Naive thymus-derived CD4-positive, alpha-beta T cell (primary cell): ENCODE measurements at places on chromosomes 1 and 21.
A peak's percentile ranks its signal among the peaks of the same experiment; 100 is the strongest.

- DNase-seq: no peak
These were observed 8.0 kb upstream of the JAK1 start for GRCh38 chr1:64974288-64974825.

- DNase-seq: no peak
These were observed 136.5 kb upstream of the POU3F1 start for GRCh38 chr1:38183096-38183495.

DNA sequence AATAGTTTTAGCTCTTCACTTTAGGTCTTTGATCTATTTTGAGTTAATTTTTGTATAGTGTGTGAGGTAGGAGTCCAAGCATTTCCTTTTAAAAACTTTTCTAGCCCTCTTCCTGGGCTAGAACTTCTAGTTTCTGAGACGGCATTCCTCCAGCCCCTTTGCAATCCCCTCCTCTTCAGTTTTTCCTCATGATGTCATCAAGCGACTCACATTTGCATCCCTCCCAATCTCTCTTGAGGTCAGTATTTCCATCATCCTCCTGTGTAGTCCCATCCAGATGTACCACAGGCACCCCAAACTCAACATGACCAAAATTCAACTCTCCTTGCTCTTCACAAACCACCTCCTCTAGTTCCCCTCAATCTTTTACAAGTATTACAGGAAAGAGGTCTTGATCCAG, 10.7 kb downstream of the HMGN2 start:
- no peak for DNase-seq

GRCh38 chr1:234222561-234223280, 150.5 kb upstream of the COA6 start:
- DNase-seq: no peak

DNA sequence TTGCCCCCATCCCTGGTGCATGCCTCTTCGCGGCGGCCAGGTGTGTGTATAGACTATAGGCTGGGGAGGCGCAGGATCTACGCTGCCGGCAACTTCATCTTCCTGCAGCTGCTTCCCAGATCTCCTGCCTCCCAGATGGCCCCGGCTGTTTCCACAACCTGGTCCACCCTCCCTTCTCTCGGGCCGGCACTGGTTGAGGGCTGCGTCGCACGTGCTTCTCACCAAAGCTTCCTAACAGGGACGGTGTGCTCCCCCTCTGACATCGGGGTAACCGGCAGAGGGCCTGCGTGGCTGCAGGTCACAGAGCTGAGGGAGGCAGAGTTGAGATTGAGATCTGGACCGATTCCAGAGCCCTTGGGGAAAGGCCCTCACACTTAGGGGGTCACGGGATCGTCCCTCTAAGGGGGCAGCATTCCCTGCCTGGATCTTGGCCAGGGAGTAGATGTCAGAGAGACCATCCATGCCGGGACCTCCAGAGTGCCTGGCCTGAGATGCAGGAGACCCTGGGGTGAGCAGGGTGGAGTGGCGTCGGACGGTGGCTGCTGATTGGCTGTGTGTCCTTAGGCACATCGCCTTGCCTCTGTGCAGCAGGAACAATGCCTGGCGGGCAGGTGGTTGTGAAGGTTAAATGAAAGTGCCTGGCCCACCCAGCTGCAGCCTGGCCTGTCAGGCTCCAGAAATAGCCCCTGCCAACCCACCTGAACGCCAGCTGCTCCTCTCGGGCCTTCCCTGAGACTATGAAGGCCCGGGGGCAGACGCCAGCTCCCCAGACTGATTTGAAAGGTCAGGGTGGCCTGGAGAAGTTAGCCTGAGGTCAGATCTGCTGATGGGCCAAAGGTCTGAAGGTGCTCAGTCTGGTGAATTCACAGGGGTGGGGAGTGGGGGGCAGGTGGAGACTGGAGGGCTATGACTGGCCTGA, 6.1 kb upstream of the MASP2 start:
- no peak for DNase-seq

GRCh38 chr1:7615138-7615537, 156.0 kb upstream of the VAMP3 start:
- no peak for DNase-seq

GRCh38 chr21:36060159-36060921, at the start of gene SETD4:
SETD4 (minus strand) TSS chr21:36060526; CDS start chr21:36058888, 1,638 bp downstream.
- DNase-seq: peak; percentile 91

- DNase-seq: no peak
These were observed 104.2 kb upstream of the BARHL2 start for GRCh38 chr1:90821152-90821787.

DNA sequence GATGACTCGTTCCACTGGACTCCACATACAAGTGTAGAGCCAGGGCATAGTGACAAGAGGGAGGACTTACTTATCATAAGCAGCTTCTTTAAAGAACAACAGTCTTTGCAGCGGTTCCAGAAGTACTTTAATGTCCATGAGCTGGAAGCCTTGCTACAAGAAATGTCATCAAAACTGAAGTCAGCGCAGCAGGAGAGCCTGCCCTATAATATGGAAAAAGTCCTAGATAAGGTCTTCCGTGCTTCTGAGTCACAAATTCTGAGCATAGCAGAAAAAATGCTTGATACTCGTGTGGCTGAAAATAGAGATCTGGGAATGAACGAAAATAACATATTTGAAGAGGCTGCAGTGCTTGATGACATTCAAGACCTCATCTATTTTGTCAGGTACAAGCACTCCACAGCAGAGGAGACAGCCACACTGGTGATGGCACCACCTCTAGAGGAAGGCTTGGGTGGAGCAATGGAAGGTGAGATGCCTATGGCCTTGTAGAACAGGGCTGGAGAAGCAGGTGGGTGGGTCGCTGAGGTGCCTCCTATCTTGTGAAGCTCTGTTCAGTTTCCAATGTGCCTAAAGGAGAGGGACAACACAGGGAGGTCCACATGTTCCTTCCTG, 12.1 kb downstream of the MIA3 start:
- no peak for DNase-seq

DNA sequence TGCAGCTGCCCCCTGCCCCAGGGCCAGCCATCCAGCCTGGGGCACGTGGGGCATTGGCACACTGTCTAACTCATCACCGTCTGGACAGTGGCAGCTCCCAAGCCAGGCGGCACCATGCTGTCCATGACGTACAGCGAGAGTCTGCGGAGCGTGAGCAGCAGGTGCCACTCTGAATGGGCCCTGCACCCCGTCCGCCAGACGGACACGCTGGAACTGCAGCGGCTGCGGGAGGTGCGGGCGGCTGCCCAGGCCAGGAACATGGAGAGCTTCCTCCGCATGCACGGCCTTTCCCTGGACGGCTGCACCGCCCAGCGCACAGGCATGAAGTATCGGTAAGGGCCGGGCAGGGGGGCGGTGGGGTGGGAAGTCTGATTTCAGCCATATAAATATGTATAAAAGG, 5.7 kb downstream of the KCNAB2 start:
- no peak for DNase-seq

DNA sequence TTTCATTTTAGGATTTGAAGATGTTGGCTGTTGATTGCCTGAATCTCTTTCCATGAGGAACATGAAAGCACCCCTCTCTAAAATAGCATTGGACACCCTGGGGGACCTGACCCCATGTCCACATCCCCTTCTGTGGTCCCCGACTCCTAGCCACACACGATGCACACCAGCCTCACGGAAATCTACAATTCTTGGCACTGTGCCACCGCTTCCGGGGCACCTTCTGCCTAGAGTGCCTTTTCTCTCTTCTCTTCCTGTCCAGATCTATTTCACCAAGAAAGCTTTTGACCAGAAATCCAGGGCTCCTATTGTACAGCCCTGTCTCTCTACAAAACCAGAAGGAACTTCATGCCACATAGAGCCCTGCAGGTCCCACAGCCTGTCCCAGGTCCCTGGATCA, 50.3 kb downstream of the MYSM1 start:
- peak; percentile 10 for DNase-seq

DNA sequence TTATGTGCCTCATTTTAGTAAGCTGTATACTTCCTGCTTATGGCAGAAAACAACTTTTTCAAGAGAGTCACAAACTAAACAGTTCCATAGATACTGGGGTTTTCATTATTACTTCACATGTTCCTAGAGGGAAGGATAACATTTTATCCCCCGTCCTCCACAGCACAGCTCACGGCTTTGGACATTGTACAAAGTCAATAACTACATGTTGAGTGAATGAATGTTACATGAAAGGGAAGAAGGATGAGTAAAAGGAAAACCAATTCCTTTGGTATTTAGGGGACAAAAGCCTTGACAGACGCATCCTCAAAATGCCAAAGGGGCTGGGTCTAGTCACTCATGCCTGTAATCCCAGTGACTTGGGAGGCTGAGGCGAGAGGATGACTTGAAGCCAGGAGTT, 14.8 kb downstream of the PI4KB start:
- no peak for DNase-seq

DNA sequence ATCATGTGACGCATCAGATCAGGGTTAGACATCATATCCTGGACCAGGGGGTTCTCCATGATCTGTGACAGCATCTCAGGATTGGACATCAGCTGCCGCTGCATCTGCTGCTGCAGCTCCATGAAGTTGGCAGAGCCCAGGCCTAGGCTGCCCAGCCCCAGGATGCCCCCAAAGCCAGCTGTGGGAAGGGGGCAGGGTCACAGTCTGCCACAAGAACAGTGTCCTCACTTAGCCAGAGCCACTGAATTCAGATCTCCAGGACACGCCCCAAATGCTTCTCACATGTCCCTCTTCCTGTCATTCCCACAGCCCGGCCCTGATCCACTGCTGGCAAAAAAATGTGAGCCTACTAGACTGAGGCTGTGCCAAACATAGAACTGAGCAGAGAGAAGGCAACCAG, 3.2 kb downstream of the UBQLN4 start:
- DNase-seq: no peak

DNA sequence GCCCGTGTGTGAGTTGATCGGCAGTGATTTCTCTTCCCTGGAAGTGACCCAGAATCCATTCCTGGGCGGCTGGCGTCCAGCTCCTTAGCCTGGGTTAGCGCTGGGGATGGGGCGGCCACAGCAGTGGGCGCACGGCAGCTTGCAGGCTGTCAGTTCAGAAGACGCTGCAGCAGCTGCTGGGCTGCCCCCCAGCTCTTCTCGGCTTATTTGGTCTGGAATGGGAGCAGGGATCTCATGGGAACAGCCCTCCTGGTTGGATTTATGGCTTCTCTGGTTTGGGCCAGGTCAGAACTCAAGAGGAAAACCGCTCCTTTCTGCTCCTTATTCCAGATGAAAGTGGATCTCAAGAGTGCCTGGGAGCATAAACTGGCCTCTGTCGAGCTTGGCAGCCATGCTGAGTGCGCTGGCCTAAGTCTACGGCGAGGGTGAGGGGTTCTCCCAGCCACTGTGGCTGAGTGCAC, 148.2 kb downstream of the PRDM16 start:
- DNase-seq: no peak

DNA sequence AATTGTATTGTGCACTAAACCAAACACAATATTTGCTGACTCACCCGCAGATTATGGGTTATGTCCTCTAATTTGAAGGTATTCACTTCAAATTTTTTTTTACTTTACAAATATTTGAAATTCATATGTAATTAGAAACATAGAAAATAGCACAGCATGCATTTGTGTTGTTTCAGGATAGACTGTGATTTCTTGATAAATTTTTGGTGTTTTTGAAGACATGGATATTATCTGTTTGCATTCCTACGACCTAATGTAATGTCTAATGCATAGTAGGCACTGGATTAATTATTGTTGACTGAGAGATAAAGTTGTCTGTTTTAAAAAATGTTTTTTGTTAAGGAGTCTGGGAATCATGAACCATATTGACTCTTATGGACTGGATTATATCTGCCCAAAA, 850.2 kb downstream of the BRINP3 start:
- no peak for DNase-seq

DNA sequence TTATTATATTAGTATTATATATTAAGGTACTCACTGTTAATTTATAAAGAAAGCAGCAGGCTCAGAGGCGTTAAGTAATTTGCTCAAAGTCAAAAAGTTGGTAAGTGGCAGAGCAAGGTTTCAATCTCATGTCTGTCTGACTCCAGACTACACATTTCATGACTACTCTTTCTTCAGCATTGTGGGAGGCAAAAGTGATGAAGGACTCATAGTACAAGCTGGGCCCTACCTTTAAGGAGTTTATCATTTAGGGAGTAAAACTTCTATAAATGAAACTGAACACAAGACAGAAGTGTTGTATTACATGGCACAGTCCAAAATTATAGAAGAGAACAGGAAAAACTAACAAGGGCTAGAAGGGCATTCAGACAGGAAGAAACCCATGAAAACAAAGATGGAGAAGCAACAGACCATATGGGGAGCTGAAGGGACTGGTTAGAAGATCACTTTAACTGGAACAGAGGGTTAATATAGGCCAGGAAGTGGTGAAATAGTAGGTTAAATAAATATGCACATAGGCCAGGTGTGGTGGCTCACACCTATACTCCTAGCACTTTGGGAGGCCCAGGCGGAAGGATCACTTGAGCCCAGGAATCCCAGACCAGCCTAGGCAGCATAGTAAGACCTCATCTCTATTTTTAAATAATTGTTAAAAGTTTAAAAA, 11.5 kb downstream of the SORT1 start:
- no peak for DNase-seq

- no peak for DNase-seq
These were observed 49.0 kb upstream of the ASB17 start for GRCh38 chr1:75980972-75981897.

GRCh38 chr1:52836035-52836434, 6.5 kb upstream of the ZYG11A start:
- DNase-seq: no peak

GRCh38 chr1:202319381-202320080, 22.2 kb downstream of the UBE2T start:
- DNase-seq: no peak

DNA sequence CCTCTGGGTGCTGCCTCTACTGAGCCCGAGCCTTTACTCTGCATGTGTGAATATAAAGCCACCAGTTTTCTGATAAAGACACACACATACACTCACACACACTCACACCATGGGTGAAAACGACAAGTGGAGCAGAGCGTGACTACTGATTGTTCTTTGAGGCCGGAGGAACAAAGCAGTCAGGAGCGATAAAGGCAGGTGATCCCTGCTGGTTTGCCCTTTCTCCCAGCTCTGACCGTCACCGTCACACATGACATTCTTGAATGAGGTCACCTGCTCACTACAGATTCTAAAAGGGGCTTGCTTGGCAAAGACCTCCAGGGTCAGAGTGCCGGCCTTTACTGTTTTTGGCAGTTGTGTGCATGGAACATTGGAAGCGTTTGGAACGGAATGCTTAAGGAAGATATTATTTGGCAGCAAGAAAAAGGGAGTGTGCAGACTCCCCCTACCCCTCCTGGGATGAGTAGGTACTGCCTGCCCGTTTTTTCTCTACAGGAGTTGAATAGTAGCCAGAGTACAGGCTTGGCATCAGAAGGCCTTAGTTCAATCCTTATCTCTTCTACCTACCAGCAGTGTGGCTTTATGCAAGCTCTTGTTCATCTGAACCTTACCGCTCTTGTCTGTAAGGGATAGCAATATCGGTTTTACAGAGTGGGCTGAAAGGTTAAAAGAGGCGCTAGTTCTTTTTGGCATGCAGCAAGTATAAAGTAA, 79.7 kb downstream of the PBX1 start:
- DNase-seq: no peak

DNA sequence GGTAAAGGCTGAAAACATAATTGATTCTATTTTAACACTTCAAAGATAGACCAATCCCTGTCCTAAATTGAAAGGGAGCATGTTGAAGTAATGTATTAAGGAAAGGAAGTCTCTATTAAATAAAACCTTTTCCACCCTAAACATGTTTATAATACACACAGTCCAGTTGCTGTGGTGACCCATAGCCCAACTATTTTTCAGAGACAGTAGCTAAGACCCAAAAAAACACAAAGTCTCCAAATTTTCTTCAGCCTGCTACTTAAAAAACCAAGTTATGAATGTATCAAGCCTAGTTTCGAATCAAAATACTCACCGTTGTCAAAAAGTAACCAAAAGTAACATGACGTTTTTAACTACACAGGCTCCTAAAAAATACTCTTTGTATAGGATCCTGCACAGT, 1.6 kb downstream of the ELK4 start:
- no peak for DNase-seq

GRCh38 chr1:10778640-10779039, 17.8 kb downstream of the CASZ1 start:
- no peak for DNase-seq
